NCI-H2107 (cell line): ENCODE measurements at places on chromosomes 6 and 20.

GRCh38 chr6:167296902-167297301 is 5.8 kb downstream of the UNC93A start:
- DNase-seq: no peak

- no peak for DNase-seq
Observed at GRCh38 chr6:12861603-12862002, 145.0 kb downstream of the PHACTR1 start.

- DNase-seq: no peak
Observed at GRCh38 chr6:13474360-13474759, 13.0 kb downstream of the GFOD1 start.

GRCh38 chr6:33375143-33375671 is 16.4 kb upstream of the KIFC1 start:
- no peak for DNase-seq

DNA sequence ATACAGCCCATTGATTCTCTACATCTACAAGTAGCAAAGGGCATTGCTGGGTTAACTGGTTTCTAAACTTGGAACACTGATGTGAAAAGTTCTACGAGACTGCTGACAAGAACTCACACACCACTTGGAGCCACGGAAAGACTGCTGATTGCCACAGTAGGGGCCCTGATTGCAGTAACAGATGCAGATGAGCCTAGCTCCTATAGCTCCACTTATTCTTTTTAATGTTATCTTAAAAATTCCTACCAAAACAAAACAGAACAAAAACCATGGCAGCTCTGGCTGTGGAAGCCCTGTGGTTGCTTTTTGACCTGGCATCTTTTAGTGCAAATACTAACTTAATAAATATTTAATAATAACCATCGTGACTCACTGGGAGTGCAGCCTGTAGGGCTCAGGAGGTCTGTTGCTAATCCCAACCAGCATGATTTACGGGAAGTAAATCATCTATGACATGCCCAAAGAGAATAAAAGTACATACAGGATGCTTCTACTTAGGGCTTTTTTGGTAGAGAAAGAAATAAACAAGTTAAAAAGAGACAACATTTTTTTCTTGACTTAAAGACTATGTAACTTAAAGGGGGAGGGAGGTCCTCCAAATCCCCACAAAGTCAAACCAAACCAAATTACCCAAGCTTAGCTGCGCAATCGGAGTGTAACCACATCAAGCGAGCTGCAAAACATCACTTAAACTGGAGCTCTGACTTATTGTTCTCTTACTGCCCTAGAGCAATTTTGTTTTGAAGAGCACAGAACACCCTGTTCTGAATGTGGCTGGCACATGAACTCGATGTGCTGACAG is 87.2 kb downstream of the FKBP5 start:
- DNase-seq: no peak

- DNase-seq: no peak
Observed at GRCh38 chr6:119138906-119139541, 60.6 kb upstream of the FAM184A start.

GRCh38 chr6:31659649-31660380 is 763 bp downstream of the C6orf47 start:
- DNase-seq: no peak

- no peak for DNase-seq
Observed at GRCh38 chr6:43247114-43247999, 4.1 kb downstream of the TTBK1 start.

GRCh38 chr6:27281569-27281968 is 30.5 kb downstream of the POM121L2 start:
- DNase-seq: no peak

- no peak for DNase-seq
Observed at GRCh38 chr20:10179574-10180298, 38.9 kb upstream of the SNAP25 start.

GRCh38 chr20:57391439-57392301 is 474 bp downstream of the RBM38 start:
- peak; percentile 18 for DNase-seq

DNA sequence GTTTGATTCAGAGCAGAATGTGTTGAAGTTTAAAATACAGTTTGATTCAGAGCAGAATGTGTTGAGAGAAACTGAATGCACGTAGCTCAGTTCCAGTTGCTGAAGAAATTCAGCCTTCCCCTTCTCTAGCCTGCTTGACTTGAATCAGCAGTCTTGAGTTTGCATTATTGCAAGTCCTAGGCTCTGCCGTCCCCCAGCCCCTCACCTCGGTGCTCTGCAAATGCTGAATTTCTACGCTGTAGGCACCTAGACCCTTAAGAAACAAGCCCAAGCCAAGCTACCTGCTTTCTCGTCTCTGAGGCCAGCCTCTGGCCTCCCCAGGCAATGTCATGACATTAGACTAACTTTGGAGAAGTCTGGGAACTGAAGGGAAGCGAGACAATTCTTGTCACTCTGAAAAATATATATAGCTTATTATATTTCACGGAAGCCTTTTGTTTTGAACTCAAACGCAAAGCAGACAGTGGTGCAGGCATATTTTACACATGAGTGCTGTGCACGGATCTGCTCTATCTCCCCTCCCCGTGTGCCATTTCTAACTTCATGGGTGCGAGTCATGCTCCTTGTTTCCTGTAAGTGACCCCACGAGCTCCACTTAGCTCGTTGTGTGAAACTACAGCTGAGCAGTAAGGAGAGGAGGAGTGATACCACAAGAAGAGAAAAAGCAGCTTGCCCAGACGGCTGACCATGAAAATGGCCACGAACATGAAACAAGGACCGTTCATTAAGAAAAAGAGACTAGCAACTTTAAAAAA is 71.4 kb upstream of the DUSP22 start:
- DNase-seq: no peak

DNA sequence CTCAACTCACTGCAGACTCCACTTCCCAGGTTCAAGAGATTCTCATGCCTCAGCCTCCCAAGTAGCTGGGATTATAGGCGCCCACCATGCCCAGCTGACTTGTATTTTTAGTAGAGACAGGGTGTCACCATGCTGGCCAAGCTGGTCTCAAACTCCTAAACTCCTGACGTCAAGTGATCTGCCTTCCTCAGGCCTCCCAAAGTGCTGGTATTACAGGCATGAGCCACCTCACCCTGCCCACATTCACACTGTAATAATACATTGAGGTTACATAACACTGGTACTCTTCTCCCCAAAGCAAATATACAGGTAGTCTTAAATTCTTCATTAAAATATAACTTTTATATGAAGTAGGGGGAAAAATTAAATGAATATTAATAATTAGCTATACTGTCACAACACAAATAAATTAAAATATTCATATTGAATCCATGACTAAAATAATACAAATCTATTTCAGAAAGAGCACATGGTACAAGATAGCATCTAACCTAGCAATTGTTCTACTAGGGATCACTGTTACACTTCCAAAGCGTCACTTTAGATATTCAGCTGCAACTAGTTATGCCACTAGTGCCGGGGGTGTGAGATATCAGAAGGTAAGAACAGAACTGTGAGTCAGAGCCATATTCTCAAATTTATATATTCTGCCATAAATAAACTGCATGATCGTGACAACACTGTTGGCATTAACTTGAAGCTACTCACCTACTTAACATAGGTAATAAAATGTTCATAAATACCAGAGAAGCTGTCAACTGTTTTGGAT is 169.1 kb upstream of the SHLD1 start:
- DNase-seq: no peak

DNA sequence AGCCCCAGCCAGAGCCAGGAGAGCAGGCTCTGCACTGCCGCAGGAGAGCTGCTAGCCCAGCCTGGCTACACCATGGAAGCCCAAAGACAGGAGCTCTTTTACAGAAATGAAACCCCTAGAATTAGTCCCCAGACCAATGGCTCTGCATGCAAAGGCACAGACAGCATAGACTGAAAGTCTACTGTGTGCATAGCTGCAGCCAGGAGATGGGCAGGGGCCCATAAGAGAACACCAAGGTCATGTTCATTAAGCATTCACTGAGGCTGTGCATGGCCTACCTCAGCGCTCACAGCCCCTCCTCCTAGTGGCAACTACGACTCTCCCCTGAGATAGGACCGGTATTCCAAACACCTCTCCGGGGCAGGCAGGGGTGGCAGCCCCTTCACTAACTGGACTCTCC is 34.9 kb downstream of the SNX5 start:
- DNase-seq: no peak

GRCh38 chr6:101845172-101845571 is 451.7 kb downstream of the GRIK2 start:
- no peak for DNase-seq

DNA sequence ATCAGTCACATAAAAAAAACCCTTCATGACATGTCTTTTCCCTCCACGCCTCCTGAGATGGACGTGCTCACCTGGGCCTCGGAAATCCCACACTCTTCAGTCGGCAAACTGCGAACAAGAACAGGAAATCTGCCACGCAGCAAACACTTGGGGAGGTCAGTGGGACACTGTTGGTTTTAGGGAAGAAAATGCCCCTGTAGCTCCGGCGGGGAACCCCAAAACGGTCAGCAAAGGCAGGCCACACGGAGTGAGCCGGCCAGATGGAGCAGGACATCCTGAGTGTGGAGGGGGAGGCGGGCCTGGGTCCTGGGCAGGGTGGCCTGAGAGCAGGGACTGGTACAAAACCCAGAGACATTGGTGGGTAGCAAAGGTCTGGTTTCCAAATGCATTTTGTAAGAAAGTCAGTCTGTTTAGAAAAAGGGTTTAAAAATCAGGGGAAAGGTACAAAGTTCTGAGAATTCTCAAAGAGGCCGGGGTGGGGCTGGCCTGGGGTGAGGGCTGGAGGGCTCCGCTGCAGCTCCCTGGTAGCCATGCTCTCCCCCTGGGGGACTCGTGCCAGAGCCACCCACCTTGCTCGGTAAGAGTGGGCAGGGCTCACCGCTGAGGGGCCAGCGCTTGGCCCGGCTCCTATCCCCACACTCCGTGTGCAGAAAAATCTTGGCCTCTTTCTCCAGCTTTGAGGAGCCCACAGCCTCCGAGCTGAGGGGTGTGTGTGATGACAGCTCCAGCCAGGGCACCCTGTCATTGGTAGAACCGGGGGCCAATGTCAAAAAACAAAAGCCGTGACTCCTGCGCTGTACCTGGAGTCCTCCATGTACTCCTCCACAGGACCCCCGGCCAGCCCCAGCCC is 5.2 kb downstream of the SLC2A4RG start:
- no peak for DNase-seq

DNA sequence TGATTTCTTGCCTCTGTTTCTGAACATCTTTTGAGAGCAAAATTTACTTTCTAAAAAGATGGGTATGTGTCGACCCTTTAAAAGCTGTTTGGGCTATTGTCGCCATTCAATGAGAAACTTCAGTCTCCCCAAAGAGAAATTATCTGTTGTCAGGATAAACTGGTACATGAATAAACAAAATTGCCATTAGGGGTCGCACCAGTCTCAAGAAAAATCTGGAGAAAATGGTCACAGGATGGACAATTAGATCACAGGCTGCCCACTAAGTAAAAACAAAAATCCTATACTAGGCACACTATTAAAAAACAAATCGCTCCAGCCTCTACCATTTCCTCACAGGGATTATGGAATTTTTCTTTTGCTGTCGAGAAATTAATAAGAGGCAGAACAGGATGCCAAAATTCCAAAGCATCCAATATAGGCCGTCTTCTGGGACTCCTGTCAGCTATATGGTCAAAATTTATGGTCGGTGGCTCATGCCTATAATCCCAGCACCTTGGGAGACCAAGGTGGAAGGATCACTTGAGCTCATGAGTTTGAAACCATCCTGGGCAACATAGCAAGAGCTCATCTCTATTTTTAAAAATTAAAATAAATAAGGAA is 5.5 kb upstream of the HLA-E start:
- DNase-seq: no peak

DNA sequence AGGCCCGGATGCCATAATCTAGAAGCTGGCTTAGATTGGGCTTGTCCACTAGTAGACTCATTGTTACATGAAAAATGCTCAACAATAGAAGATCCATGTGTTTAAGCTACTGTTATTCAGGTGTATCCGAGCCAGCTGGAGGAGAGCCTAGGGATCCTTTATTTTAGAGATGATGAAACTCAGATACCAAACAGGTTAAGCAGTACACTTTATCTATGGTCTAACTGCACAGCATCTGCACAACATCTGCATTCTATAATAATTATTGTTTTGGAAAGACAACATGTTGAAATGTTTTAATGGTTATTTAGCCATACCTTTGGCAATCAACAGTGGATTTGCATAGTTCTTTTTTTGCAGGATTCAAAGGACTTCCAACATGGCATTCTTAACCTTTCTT is 134.1 kb downstream of the RFPL4B start:
- no peak for DNase-seq

GRCh38 chr6:20365456-20365855 is 36.2 kb upstream of the E2F3 start:
- DNase-seq: no peak

GRCh38 chr6:17928514-17929430 is 58.7 kb downstream of the KIF13A start:
- no peak for DNase-seq

DNA sequence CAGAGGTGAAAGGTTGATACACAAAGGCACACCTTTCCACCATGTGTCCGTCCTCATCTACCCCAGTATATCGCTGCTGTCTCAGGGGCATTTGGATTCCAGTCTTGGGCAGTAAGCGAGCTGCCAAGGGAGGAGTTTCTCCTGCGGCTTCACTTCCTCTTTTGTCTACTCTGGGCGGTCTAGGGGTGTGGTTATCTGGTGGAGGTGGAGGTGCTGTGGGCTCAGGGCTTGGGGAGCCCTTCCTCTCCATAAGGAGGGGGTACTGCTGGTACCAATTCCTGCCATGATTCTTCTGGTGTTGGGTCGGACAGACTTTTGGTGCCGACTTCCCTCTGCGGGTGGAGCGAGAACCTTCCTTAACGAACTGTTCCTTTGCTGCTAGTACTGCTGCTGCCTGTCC is 31.9 kb upstream of the FABP7 start:
- no peak for DNase-seq

GRCh38 chr6:75101896-75102295 is 104.0 kb downstream of the COL12A1 start:
- DNase-seq: no peak

DNA sequence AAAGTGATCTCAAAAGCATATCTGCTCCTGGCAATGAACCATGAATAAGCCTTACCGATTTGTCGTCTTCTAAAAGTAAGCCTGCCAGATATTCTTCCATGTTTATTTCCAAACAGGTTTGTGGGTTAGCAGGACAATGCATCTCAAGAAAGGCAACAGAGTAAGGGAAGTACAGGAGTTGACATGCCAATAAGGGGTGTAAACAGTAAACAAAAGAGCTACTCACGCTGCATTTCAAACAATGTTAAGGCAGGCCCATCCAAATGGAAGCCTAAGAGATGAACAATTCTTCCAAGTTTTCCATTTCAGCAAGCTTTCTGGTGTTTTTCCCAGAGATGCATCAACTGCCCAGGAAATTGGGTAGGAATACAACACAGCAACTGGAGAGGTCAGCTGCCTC is 27.8 kb upstream of the CRIP3 start:
- DNase-seq: no peak
